Aorta (tissue), 5 donors: ENCODE measurements at places on chromosomes 11 and 22. TPM values are rescaled to one million over a fixed set of nuclear protein-coding genes. Genes with fewer than 3 reads are reported as not detected.

DNA sequence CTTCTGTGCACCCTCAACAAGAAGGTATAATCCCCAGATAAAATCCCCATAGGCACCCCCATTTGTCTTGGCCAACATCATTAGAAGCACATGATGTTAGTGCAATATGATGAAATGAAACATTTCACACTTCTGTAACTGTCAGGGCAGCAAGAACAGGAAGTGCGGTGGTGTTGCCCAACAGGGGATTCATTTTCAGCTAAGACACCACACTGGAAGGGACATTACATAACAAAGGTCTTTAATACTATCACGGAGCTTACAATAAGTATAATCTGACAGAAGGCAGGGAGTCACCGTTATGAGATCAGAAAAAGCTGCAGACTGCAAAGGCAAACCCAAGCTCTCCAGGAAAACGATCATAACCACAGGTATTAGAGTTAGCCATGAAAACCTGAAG, 2.0 kb downstream of the OR52W1 start:
- H3K4me1 ChIP-seq, result no peaks in the 10 kb centered on the region
- H3K36me3 ChIP-seq, result peaks cover 4% of the 10 kb centered on the region
- no peak for DNase-seq
- H3K4me3 ChIP-seq, result no peak overlapping the region
- H3K27ac ChIP-seq, result no peak overlapping the region

- no peak overlapping the region for H3K4me3 ChIP-seq
- no peaks in the 10 kb centered on the region for H3K27me3 ChIP-seq
- DNase-seq, result no peak
- no peaks in the 10 kb centered on the region for H3K4me1 ChIP-seq
These were observed 1.7 kb upstream of the CABIN1 start for GRCh38 chr22:24009227-24010017.

DNA sequence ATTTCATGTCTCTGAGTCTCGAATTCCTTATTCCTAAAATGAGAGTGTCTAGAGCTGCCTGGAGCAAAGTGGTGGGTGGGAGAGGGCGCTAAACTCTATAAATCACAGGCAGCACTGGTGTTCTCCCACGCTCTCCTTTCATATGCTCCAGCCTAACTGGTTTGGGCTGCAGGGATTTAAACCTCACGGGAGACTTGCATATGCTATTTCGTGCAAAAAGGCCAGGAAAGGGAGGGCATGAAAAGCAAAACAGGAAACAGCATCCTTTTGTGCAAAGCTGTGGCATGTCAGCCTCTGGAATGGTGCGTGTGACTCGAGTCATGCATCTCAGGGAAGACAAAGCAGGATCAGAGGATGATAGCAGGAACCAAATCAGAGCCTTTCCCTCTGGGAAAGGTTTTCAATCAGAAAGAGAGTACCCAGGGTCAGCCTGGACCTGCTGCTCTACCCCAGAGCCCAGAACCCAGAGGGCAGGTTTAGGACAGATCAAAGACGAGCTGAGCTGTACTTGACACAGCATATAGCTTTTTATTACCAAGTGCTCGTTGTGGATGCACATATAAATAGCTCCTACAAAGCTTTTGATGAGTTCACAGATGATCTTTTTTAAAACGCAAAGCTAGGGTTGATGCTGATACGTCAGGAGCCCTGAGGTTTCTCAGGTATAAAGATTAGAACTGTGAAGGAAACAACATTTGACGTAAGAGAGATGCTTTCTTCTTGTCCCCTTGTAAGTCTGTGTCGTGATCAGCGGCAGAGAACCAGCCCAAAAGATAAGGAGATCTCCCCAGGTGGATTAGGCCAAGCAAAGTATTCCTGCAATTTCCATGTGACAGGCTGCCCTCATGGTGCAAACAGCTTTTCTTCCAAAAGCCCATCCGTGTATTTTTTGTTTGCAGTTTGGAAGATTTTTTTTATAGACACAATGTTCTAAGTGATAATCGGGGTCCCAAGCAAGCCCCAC, 46.2 kb upstream of the YWHAH start:
- H3K27ac ChIP-seq, result no peak overlapping the region
- no peak for DNase-seq
- H3K27me3 ChIP-seq, result no peaks in the 10 kb centered on the region
- no peaks in the 10 kb centered on the region for H3K4me1 ChIP-seq
- peaks cover 14% of the 10 kb centered on the region for H3K36me3 ChIP-seq

GRCh38 chr11:75577207-75577606, 15.2 kb downstream of the SERPINH1 start:
- DNase-seq, result peak; percentile 89
- H3K4me3 ChIP-seq, result no peak overlapping the region
- peaks cover 2% of the 10 kb centered on the region for H3K36me3 ChIP-seq
- H3K4me1 ChIP-seq, result no peaks in the 10 kb centered on the region
- no peak overlapping the region for H3K27ac ChIP-seq
- H3K27me3 ChIP-seq, result no peaks in the 10 kb centered on the region

Gene CD248
- 38.6 TPM for total RNA-seq

DNA sequence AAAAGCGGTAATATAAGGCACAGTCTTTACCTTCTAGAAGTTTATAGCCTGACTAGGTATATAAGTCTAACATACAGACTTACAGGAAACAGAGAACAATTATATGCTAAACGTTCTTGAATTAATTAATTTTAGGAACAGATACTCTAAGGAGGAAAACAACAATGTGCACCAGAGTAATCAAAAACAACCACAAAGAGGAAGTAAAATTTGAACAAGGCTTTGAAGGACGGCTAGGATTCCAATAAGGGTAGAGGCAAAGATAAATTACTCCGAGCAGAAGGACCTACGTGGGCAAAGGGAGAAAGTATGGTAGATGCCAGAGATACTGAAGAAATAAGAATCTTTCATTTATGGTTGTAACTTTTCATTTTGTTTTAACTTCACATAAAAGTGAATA, 54.4 kb downstream of the ENTHD1 start:
- no peaks in the 10 kb centered on the region for H3K36me3 ChIP-seq
- no peaks in the 10 kb centered on the region for H3K27me3 ChIP-seq
- H3K4me1 ChIP-seq, result no peaks in the 10 kb centered on the region

DNA sequence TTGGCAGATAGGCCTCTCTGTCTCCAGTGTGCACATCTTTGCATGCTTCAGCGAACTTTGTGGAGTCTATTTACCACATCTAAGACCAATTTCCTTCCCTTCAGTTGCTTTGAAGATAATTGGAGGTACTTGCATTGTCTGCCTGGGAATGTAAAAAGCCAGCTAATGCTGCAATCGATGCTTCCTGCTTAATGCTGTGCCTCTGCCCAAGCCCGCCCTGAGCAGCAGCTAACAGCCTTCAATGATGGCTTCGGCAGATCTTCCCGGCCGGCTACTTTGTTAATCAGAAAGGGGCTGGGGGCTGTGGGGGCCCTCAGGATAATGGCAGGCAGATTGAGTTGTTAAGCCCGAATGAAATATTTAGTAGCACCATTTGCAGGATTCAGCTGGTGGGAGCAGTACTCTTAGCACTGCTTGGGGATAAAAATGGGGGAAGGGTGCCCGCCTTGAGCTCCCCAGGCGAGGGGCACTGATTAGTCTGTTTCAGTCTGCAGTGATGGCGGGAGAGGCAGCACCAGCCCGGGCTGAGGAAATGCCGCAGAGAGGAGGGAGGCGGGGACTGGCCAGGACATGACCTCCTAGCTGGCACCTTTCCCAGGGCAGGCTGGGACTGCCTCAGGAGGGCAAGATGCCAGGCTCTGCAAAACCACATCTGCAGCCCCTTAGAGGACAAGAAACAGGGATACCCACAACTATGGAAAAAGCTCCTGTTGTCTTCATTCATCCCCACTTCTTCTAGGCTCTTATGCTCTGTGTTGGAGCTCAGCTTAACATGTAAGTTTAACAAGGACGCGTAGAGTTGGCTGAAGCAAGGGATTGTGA, 460.0 kb downstream of the BUD13 start:
- no peaks in the 10 kb centered on the region for H3K4me1 ChIP-seq
- no peaks in the 10 kb centered on the region for H3K36me3 ChIP-seq
- H3K4me3 ChIP-seq, result no peak overlapping the region
- peak; percentile 93 for DNase-seq

Gene CCDC15
- total RNA-seq, result 1.5 TPM
